ENCODE measurements at places on chromosomes 1 and 21.
A peak's percentile ranks its signal among the peaks of the same experiment; 100 is the strongest.

- DNase-seq = no peak
Observed at GRCh38 chr1:205935869-205936268, 7.4 kb downstream of the SLC26A9 start.

GRCh38 chr1:163672976-163673758 lies 351.4 kb downstream of the NUF2 start:
- no peak for DNase-seq

GRCh38 chr1:209600541-209600940 lies 17.0 kb downstream of the CAMK1G start:
- no peak for DNase-seq

- DNase-seq = peak; percentile 53
Observed at GRCh38 chr1:29467989-29468900, 231.9 kb downstream of the PTPRU start.

DNA sequence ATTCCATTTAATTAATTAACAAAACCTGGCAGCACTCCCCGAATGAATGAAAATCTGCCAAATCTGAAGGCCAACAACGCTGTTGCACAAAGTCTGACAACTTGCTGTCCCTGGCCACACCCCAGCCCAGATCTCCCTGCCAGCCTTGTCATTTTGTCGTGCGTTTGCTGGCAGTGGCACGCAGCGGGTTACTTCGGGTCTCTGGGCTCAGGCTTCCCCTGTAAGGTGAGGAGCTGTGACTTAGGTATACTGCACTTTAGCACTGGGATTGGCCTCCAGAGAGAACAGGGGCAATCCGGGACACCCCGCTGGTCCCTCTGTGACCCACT lies 34.3 kb upstream of the SIM2 start:
- DNase-seq = no peak

DNA sequence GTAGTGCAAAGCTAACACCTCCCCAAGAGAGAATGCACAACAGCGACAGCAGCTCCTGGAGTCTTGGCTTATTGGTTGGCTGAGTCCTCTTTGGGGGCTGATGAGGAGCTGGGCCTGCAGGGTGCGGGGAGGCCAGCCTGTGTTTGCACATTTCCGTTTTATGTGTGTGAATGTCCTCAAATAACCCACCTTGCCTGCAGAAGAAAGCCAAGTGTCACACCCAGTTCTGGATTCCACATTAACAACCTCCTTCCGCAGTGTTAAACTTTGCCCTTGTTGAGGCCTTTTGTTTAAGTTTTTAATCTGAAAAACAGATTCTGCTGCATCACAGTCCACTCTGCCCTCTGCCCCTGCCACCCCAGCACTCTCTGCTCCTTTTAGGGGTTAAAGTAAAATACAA lies 274.5 kb downstream of the TM2D1 start:
- DNase-seq = no peak

DNA sequence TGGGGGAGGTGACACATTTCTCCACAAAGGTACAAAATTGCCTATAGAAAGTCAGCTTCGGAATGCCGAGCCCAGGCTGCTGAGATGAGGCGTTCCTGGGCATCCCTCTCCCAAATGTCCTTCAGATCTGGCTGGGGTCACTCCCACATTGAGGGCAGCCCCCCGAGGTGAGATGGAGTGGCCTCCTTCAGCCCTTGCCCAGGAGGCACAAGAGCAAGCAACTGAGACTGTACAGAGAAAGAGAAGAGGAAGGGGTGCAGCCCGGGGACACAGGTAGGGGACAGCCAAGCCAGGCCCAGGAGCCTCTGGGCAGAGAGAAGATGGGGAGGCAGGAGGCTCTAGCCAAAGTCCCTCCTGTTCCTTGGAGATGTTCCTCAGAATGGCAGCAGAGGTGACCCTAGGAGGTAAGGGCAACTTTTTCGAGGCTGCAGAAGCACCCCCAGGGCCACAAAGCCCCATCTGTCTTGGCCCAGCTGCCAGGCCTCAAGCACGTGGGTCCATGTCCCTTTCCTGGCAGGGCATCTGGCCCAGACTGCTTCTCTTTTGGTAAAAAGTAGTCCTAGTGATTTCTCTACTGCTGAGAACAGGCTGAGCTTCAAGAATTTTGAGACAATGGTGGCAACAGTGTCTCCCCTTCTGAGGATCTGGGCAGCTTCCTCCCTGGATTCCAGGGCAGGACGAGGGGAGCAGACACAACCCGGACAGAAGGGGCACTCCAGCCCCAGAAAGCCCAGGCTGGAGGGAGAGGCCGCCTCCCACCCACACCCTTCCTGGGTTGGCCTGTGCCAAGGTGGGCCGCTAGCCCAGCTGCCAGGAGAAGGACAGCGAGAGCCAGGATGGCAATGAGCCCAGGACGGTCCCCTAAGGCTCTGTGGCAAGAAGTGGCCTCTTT lies 68.0 kb downstream of the LRRN2 start:
- DNase-seq = no peak

- no peak for DNase-seq
Observed at GRCh38 chr1:15803380-15803779, 4.1 kb downstream of the UQCRHL start.

GRCh38 chr1:55519276-55519675 lies 304.1 kb upstream of the USP24 start:
- DNase-seq = no peak

GRCh38 chr1:162229549-162229948 lies 147.1 kb downstream of the SPATA46 start:
- DNase-seq = no peak

DNA sequence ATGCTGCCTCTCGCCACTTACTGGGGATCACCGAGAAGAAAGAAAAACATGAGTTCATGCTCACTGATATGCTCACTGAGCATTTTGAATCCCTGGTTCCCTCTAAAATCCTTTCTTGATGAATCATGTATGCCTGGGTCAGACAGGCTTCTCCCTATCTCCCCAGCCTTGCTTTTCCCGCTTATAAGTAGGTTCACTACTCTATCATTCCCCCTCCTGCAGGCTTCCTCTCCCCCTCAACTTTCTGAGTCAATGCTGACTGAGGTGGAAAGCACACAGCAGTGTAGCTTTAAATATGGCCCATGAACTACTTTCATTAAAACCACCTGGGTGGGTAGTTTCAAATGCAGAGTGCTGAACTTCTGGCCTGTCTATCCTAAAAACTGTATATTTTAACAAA lies 41.7 kb downstream of the FMO4 start:
- no peak for DNase-seq

Data from natural killer cell treated with Interleukin-12 subunit alpha and Interleukin-12 subunit beta and Interleukin-15 and Interleukin-18, amount 100 ng/mL, for 72 hours (primary cell).